NCI-H2081 treated with DMSO at 0.1 percent for 48 hours (cell line): ENCODE measurements at places on chromosomes 16 and 17.

DNA sequence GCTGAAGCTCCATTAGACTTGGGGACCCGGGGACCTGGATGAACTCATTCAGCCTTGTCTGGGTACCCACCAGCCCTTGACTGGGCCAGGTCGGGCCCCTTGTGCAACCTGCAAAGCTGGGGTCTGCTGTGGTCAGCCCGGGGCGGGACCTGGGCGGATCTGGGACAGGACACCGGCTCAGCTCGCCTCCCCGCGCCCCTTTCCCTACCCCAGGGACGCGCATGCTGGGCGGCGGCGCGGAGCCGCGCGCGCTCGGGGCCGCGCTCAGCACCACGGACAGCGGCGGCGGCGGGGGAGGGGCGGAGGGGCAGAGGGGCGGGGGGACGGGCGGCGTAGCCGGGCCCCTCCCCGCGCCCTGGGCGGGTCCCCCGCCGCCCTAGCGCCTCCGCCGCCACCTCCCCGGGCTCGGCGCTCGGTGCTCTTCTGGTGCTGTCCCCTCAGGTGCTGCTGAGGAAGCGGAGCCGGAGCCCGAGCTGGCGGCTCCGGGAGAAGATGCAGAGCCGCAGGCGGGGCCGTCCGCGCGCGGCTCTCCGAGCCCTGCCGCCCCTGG lies 7.4 kb downstream of the ACD start:
- DNase-seq, result no peak

DNA sequence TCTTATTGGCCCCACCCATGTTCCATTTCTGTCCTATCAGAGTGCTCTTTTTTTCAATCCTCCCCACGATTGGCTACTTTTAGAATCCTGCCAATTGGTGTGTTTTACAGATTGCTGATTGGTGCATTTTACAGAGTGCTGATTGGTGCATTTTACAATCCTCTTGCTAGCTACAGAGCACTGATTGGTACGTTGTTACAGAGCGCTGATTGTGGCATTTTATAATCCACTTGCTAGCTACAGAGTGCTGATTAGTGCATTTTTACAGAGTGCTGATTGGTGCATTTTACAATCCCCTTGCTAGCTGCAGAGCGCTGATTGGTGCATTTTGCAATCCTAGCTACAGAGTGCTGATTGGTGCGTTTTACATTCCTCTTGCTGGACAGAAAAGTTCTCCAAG lies 9.5 kb upstream of the CCL17 start:
- DNase-seq, result no peak

DNA sequence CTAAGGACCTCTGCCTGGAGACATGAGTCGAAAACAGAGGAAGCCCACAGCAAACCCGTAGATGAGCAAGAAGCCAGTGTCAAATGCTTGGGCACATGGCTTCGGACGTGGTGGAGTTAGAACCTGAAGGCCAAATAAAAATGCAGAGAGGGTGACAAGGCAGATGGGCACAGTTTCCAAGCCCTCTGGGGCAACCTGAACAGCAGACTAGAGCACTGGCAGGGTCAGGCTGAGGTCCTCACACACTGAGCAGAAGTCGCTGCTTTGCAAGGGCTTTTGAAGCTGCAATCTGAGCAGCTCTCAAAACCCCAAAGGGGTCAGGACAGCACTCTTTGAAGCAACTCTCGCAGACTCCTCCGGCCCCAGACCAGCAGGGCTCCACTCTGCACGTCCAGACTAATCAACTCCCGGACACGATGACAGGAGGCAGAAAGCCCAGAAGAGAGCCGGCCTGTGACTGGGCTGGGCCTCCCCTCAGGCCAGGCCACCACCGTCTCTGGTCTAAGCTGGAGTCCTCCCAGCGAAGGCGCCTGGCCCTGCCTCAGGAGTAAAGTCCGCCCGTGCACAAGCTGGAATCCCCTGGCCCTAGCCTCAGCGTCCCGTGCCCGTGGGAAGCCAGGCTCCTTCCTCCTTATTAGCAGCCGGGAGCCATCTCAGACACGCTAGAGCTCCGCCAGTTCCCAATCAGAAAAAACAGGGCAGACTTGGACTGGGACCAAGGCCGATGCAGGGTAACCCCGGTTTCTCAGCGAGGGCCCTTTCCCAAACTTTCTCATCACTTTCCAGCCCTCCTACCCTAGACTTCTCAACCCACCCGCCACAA lies 924 bp downstream of the SMARCD2 start:
- no peak for DNase-seq

DNA sequence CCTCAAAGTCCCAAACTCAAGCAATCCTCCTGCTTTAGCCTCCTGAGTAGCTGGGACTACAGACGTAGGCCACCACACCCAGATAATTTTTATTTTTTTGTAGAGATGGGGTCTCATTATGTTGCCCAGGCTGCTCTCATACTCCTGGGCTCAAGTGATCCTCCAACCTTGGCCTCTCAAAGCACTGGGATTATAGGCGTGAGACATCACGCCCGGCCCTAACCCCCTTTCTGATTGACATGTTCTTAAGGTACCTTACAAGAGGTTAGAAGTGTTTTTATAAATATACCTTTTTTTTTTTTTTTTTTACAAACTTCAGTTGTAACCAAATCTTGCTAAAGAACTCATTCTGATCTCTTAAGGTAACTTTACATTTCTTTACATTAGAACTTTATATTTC lies 64.8 kb downstream of the GNA13 start:
- no peak for DNase-seq

GRCh38 chr16:57194512-57194911 lies 8.4 kb downstream of the RSPRY1 start:
- no peak for DNase-seq
